Activated naive CD4-positive, alpha-beta T cell treated with anti-CD3 and anti-CD28 coated beads, Interleukin-2, amount 50 U/mL, for 72 hours (primary cell): ENCODE measurements at places on chromosomes 6 and 20. TPM values are rescaled to one million over a fixed set of nuclear protein-coding genes. Genes with fewer than 3 reads are reported as not detected.

ME1 gene
- not detected for total RNA-seq

- DNase-seq, result no peak
Observed at GRCh38 chr20:10553326-10553984, 118.3 kb downstream of the SLX4IP start.

DNA sequence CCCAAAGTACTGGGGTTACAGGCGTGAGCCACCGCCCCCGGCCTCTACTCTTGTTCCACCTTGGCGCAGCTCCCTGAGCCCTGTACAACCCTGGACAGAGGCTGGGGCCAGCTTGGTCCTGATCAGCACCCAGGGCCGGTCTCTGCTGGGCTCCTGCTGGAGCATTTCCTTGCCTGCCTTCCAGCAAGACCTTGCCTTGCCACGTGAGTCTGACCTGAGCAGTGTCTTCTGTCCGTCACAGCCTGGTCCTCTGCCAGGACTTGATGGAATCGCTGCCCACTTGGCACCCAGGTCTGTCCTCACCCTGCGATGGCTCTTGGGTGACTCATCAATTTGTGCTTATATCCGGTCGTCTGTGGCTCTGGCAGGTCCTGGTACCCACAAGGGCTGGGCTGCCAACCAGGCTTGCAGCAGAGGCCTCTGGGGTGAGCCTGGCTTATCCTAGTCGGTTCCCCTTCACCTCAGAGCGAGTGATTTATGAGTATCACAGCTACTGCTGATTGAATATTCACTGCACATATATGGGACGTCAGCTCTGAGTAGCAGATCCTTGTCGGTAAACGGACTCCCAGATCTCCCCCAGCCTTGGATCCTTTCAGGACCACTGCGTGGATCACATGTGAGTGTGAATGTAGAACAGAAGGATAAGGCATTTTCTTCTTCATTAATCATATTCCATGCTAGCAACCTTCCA, 10.1 kb upstream of the SULF2 start:
- no peak for DNase-seq

GRCh38 chr20:54665812-54666211, 190.4 kb downstream of the DOK5 start:
- no peak for DNase-seq

DNA sequence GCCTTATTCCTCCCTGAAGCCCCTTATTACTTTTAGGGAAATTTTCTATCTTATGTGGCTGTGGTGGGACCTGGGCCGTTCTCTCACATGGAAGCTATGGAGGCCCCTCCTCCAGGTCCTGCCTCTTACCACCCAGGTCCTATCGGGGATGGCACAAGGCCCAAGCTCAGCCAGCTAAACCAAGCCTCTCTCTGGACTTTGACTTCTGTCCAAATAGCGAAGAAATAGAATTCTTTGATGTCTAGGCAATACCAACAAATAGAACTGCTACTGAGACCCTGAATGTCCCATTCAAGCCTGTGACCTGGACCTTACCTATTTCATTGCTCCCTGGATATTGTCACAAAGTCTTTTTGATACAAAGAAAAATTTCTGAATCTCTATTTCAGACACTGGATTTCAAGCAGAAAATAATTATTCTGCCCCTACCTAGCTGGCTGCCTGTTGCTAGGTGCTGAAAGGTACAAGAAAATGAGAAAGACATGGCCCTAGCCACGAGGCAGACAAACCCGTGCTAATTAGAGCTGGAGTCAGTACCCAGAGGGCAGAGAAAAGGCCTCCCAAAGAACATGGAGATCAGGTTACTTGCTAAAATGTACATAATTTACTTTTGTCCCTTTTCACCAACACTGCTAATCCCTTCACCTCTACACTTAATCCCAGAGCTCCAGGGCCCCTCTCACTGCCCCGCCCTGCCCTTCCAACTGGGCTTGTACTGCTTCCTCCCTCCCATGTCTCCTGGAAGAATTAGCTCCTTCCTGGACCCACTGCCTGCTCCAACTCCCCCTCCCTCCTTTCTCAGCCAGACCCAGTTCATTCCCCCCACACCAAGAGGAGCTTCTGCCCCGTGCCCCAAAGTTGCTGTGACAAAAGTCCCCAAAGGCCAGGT, 15.5 kb upstream of the NNAT start:
- no peak for DNase-seq
